ENCODE measurements at places on chromosomes 11 and 22.

- DNase-seq = no peak
Measured at GRCh38 chr11:20249796-20250195, 89.5 kb upstream of the DBX1 start.

DNA sequence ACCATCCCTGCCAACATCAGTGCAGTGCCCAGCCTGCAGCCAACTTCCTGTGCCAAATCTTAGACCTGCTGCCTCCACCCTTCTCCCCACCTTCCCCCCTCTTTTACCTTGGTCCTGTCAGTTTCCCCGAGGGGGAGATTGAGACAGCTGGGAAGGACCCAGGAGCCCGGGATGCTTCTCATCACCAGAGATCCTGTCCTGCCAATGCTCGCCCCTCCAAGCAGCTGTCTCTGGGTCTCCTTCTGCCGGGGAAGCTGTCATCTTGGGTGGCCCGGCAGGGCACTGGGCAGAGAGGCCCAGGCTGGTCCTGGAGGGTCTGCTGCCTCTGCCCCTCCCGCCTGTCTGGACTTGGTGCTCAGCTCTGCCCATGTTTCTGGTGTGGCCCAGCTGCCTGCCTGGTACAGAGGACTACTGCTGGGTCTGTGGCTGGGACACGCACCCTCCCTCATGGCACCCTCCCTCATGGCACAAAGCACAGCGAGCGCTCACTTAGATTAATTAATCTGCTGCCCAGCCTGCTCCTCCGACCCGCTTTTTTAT lies 60.4 kb upstream of the THY1 start:
- peak; percentile 74 for DNase-seq

DNA sequence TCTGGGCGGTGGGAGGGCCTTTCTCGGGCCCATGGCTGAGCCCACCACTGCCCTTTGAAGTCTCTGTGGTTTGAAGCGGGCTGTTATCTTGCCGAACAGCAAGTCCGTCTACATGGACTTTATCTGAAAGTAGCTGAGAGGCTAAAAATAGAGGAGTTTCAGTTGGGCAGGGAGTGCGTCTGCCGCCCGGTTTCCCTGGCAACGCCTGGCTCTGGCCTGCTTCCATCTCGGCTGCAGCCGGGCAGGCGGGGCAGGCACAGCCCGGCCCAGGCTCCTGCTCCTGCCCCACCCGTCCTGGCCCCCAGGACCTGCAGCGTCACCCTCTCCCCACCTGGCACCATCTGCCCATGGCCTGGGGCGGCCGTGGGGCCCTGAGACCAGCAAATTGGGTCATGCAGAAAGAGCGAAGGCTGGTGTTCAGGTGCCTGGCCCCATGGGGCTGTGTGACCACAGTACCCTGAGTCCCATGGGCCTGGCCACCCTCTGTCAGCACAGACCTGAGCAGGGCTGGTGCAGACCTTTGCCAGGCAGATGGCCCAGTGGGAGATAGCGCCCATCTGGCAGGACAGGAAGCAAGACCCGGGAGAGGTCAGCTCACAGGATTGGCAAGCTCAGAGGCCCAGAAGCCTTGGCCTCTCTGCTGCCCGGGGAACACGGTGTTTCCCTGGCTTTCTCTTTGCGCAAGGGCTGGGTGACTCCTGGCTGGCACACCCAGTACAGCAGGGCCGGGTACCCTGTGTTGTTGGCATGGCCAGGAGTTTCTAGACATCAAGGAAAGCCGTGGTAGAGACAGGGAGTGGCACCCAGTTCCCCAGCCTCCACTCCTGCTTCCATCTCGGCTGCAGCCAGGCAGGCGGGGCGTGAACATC lies 79.1 kb upstream of the KCNQ1OT1 start:
- DNase-seq = peak; percentile 85

DNA sequence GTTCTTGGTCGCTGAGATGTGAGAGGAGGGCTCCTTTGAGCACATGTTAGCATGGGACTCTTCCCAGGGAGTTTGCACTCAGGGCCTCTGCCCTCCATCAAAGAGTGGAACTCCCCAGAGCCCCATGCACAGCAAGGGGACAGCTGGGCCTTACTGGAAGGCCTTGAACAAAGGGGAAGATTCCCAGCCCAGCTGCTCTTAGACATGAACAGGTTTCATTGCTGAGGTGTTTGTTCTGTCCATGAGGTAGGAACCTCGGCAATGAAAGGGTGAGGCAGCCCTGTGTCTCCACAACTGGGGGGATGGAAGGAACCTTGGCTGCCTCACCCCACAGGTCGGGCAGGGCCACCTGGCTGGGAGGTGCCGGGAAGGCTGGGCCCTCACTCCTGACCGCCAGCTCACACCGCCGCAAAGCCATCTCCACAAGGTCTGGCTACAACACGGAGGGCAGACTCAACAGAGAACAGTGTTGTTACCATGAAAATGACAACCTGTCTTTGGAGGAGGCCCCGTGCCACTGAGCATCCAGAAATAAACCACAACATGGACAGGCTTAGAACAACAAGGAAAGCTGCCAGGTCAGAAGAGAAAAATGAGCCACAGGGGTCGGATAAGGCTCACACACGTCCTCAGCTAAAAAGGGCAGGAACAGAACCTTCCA lies 3.2 kb downstream of the DERL3 start:
- DNase-seq = no peak

DNA sequence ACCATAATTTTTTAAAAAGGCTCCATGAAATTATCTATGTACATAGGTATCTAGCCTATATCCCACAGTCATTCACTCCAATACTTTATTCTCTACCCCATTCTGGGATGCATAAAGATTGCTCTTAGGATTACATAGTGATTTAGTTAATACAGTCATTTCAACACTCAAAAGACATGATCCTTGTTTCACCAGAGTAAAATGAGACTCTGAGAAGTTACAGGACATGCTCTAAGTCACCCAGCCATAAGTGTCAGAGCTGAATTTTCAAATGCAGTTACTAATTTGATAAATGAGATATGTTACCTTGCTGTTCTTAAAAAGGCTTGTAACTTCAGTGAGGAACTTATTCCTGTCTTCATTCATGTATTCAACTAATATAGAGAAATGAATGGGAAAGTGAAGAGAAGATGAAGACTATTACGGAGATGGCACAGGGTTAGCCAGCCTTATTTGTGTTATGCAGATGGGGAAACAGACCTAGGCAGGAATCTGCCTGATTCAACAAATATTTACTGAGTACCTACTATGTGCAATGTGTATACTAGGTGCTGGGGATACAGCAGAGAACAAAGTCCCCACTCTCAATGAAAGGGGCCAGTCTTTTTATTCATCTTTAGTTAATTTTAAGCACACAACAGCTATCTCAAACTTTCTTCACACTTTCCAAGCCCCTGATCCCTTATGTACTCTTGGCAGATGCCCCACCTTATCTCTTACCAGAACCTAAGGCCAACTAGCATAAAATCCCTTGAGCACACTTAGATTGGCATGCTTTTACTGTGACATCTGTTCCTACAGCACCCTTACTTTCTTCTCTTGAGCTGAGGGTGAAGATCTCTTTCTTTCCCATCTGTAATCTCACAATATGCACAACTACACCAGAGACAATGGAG lies 21.6 kb downstream of the MAPK1 start:
- no peak for DNase-seq

DNA sequence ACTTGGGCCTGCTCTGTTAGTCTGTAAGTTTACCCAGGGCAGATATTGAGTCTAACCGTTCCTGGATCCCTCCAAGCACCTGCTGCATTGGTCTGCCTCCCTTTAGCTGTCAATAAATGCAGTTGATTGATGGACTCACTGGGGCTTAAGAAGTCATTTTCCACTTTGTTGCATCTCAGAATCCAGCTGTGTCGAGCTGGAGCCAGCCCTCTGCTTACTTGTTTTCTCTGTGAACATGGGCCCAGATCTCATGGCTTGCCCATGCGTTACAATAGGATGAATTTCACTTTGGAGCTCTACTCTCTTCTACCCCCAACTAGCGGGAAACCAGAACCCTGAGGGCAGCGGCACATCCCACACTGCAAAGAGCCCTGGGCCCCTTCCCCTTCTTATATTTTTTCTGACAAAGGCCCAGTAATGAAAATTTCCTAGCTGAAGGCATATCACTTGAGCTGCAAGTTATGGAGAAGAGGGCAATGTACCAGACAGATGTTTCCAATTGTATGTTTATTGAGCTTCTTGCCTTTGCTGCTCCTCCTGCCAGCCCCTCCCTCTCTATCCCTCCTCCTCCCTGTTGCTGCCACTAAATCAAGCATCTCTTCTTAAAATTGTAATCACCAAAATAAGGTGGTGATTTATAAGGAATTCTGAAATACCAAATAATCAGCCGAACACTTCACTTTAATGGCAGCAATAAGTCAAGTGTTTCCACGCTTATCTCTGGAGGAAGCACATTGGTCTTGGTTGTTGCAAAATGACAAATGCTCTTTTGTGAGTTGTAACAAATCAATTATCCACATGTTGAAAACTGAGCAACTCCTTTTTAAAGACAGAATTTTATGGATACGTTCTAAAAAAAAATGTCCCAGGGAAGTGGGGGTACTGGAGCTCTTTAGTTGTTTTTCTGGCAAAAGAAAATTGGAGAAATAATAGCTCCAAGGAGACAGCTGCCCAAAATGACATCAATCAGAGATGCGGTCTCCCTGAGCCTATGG lies 212.3 kb upstream of the ZBED5 start:
- no peak for DNase-seq

DNA sequence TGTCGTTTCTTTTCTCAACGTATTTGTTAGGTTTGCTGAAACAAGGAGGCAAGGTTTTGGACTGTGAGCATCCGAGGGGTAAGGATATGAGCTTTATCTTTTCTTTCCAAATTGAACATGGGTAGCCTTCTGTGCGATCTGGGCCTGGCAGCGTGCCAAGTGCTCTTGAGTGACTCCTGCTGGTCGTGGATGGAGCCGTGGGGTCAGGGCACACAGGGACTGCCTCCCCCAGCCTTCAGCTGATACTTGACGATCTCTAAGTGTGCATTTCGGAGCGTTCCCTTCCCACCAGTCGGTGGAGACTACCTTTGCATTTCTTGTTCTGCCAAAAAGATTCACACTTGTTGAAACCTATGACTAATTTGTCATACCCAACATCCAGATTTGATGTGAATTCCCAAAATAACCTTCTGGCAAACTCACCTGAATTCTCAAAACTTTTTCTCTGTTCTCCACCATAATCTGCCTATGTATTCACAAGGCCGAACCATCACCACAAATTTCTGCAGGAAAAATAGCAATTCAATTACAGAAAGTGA lies 40.1 kb upstream of the CLMP start:
- DNase-seq = no peak

- no peak for DNase-seq
Measured at GRCh38 chr11:8838248-8838647, 72.7 kb upstream of the AKIP1 start.

DNA sequence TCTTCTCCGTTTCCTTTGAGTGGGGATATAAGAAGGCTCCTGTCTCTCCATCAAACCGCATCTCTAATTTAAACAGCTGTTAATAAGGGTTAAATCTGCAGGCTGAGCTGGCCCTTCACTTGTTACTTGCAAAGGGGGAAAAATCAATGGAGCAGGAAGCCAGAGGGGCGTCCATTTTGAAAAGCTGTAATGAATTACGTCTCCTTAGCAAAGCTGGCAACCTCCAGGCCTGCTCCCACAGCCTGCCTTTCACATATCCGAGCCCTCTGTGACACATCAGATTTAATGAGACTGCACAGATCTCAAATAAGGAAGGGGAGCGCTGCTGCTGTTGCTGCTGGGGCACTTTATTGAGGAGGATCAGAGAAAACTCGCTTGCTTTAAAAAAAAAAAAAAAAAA lies 320.8 kb downstream of the BLID start:
- DNase-seq = no peak

DNA sequence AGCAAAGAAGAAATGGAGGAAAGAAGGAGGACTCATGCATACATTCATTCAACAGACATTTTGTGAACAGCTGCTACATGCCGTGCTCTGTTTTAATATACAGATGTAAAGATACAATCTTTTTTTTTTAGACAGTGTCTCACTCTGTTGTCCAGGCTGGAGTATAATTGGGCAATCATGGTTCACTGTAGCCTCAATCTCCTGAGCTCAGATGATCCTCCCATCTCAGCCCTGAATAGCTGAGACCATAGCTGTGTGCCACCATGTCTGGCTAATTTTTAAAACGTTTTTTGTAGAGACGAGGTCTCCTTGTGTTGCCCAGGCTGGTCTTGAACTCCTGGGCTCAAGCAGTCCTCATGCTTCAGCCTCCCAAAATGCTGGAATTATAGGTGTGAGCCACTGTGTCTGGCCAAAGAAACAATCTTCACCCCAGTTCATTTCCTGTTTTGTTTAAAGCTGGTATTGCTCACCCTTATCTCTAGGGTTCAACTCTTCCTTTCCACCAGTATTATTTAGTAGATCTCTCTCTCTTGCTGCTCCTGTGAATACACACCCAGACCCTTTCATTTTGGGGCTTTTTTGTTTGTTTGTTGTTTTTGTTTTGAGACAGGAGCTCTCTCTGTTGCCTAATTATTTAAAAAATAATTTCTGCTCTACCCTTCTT lies 69.8 kb downstream of the RNF169 start:
- DNase-seq = no peak

- no peak for DNase-seq
Measured at GRCh38 chr11:16809886-16810668, 71.6 kb downstream of the C11orf58 start.

DNA sequence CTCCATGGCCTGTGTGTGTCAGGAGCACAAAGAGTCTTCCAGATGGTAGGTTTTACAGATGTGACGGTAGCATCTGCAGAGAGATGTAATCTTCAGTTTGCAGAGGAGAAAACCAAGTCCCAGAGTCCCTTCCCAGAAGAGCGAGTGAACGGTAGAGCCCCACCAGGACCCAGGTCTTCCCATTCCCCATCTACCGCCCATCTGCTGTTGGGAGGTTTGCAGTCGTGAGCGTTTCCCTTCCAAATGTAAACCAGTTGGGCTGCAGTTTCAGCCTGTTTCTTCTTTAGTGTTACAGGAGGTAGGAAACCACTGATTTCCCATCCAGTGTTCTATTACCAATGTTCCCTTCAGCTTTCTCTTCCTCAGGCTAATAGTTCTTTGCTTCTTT lies 24.0 kb downstream of the PANX1 start:
- no peak for DNase-seq

DNA sequence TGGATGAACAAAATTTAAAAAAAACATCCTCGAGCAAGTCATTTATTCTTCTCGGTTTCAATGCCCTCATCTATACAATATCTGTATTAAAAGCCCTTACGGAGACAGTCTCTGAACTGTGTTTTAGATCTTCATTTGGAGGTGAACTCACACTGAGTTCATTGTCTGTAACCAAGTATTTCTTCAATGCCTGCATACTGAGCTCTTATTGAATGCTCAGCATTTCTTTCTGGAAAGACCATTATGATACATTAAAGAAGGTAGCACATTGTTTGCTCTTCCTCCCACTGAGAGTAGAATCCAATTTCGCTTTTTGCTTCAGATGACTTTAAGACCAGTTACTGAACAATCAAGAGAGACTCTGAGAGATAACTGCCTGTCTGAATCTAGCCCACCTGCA lies 1.7 kb upstream of the ANO3 start:
- no peak for DNase-seq

Measured in osteocyte (in vitro differentiated cells).